ENCODE measurements at places on chromosomes 13 and 19.

DNA sequence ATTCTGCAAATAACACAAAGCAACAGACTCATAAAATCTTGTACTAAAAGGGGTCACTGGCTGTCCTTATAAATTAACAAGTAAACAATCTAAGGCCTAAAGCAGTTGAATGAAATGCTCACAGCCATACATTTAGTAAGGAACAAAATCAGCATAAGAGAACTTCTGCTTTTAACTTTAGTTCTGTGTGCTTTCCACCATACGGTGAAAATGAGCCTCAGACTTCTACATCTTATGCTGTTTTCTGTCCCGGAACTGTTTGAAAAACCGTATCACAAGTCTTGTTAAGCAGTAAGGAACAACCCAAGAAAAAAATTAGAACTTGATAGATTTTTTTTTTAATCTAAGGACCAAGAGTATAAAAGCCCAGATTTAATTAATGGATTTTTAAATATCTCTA, 549.1 kb upstream of the MIR17HG start:
- no peak for DNase-seq

DNA sequence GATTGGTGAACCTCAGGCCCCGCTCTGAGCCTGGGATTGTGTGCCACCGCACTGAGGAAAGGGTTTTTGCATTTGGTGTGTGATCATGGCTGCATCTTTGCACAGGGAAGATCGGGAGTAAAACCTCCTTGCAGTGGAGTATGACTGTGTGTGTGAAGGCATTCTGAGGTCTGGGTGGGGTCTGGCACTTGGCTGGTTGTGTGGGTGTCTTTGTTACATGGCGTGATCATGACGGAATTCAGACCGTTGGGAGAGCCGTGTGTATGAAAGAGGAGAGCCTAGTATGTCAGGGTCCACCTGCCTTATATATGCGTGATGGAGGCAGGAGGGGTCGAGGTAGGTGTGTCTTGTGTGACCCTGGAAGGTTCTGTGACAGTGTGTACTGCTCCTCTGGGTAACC, 740 bp upstream of the BEST2 start:
- DNase-seq, result no peak

DNA sequence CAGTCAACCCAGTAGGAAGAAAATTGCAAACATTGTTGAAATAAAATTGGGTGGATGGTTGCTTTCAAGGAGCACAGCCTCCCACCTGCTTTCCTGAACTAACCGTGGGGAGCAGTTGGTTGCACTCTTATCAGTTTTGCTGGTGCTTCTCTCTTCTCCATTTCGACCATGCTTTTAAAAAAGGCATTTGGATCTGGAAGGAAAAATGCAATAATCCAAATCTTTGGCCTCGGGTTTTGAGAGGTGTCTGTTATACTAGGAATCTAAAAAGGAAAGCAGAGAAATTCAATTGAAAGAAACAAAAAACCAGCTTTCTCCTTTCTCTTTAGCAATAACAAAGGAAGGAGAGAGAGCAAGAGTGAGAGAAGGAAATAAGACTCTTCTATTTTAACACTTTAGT, 113.6 kb upstream of the ARGLU1 start:
- DNase-seq, result no peak

DNA sequence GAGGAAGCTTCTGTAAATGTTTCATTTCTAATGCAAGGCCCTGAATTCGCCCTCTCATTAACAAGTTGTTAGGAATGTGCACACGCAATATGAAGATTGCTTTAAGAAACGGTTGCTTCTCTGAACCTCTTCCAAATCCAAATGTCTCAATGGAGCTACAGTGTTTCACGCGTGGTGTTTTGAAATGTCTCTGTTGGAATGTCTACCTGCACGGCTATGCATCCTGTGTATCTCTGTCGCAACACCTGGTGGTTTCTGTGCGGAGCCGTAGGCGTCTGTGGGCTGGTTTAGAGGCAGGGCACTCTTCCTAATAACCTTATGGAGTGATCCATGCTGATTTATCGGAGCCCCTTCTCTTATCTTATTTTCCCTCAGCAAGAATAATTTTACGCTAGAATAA, 1584.2 kb upstream of the SLC10A2 start:
- DNase-seq, result no peak

DNA sequence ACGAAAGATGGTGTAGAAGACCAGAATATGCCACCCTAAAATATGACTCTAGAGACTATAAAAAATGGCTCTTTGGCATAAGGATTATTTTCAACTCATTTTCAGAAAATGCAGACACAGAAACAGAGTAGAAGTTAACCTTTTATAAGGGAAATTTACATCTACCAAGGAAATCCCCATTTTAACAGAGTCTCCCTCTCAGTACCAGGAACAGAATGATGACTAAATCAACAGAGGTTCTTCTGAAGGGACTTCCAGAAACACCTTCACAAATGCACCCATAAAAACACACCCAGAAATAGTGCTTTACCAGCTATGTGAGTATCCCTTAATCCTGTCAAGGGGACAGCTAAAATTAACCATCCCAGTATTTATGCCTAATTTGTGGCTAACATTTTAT, 29.1 kb downstream of the PLPP2 start:
- DNase-seq, result no peak

DNA sequence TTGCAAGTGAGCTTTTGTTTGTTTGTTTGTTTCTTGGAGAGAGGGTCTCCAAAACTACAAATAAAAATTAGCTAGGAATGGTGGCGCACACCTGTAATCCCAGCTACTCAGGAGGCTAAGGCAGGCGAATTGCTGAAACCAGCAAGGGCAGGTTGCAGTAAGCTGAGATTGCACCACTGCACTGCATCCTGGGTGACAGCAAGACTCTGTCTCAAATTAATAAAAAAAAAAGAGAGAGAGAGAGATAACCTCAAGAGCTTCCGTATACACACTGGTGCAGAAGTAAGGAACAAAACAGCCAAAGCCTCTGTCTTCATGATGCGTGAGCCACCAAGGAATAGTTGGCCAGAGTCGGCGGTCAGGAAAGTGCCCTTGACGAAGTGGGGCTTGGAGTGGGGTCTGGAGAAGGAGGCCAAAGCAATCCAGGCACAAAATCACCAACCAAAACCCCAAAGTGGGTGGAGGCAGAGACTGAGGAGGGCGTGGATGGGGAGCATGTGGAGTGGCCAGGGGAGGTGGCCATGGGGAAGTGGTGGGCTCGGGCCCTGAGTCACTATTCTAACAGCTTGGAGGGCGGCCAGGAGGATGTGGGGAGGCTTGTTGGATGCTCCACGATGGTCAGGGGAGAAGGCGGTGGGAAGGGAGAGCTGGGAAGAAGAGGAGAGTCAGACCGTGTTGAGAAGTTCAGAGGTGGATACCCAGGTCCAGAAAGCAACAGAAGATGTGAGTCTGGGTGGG, 21.2 kb upstream of the TOMM40 start:
- peak; percentile 77 for DNase-seq

DNA sequence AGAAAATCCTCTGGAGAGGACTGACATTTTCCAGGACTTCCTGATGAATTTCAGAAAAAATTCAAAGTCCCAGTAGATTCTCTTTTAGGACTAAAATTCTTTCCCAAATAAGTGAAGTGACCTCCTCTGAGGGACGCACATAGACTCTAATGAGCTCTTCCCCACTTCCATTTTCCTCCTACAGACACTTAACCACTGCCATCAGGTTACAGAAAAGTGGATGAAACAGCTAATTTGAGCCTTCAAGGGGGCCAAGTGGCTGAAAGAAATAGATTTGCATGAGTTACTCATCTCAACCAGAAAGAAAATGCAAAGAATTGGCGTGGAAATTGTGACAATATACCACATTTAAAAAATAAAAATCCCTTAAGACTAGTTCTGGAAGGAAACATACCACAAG, 185.3 kb upstream of the EDNRB start:
- DNase-seq, result no peak

- peak; percentile 91 for DNase-seq
Measured at GRCh38 chr19:57191141-57192076, at the start of gene ZNF264. Gene ZNF264, plus strand, starts transcription at chr19:57191500. Its CDS starts 414 bp downstream, at chr19:57191914.

DNA sequence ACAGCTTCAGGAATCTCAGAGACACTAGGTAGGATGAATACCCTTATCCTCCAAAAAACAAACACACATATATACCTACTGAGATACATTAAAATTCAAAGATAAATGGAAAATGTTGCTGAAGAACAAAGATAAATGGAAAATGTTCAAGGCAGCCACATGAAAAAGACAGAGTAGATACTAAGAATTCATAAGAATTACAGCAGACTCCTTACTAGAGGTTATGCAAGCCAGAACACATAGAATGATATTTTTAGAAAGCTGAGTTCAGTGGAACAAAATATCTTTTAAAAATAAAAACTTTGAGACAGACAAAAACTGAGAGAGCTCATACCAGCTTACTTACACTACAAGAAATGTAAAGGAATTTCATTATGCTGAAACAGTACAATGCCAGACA, 35.6 kb downstream of the UCHL3 start:
- no peak for DNase-seq

DNA sequence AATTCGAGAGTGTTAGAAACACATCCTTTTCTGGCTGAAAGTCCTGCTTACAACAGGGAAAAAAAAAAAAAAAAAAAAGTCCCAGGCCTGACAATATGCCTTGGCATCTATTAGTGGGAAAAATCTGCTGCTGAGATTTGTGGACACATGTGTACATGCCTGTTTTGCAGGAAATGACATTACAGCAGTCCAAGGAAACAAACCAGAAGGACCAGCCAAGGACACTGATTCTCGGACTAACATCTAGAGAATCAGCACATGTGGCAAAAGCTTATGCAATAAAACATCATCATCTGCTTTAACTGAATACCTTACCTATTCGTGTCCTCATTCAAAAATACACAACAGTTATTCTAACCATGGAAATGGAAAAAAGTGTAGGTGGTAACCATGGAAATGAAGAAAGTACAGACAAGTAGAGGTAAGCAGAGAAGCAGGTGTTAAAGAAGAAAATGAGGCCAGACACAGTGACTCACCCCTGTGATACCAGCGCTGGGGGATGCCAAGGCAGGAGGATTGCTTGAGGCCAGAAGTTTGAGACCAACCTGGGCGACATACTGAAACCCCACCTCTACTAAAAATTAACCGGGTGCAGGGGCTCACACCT, 9.4 kb upstream of the DPY19L3 start:
- DNase-seq, result no peak

GRCh38 chr19:19579533-19580361, 38.7 kb downstream of the PBX4 start:
- DNase-seq, result no peak

GRCh38 chr19:48728911-48729664, 9.6 kb upstream of the MAMSTR start:
- DNase-seq, result peak; percentile 52

GRCh38 chr13:73754727-73755292, 379.4 kb downstream of the KLF12 start:
- DNase-seq, result peak; percentile 86

- DNase-seq, result no peak
Measured at GRCh38 chr19:10135551-10136334, 16.0 kb upstream of the EIF3G start.

DNA sequence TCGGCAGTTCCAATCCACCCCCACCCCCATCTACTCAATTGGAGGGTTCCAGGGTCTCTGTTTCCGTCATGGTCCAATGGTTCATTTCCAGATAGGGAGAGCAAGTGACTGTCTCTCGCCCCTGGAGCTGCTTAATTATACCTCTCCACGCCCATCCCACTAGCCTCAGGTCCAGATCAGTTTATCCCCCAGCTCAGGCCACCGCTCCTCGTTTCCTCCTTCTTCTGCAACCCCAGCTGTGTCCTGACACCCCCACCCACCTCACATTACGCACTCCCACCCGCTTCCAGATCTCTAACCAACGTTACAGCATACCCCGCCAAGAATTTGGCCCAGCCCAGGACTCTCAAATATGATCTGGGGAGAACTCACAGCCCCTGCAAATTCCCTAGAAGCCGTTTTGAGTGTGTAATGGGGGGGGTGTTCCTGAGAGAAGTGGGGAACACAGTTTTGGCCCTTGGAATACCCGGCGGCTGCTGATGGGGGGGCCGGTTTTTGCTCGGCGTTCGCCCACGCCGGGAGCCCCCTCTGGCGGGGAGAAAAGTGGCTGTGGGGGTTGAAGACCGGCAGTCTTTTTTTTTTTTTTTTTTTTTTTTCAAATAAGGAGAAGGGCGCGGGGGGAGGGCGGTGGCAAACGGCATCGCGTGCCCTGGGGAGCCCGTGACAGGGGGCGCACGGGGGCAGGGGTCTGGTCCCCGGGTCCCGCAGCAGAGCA, 1.7 kb upstream of the PDE4A start:
- DNase-seq, result peak; percentile 29

DNA sequence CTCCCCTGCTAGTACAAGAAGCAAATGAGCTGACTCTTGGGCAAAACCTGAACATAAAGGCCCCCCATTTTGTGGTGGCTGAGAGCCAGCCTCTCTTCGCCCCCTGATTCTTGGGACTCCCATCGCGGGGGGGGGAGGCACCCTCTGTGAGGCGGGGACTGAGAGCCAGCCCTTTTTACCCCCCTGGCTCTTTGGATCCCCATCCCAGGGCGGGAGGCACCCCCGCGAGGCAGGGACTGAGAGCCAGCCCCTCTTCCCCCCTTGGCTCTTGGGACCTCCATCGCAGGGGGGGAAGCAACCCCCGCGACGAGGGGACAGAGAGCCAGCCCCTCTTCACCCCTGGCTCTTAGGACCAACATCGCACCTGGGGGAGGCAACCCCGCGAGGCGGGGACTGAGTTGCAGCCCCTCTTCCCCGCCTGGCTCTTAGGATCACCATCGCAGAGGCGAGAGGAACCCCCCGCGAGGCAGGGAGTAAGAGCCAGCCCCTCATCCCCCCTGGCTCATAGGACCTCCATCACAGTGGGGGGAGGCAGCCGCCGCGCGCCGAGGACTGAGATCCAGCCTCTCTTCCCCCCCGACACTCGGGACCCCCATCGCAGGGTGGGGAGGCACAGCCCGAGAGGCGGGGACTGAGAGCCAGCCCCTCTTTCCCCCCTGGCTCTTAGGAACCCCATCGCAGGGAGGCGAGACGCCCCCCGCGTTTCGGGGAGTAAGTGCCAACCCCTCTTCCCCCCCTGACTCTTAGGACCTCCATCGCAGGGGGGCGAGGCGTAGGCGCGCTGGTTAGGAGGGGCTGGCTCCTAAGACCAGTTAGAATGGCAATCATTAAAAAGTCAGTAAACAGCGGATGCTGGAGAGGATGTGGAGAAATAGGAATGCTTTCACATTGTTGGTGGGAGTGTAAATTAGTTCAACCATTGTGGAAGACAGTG, 2428.4 kb upstream of the PCDH20 start:
- no peak for DNase-seq

GRCh38 chr19:43438291-43439031, 23.8 kb downstream of the TEX101 start:
- peak; percentile 15 for DNase-seq

GRCh38 chr19:43504426-43505185, at the start of gene PHLDB3:
Gene PHLDB3, minus strand, starts transcription at chr19:43504746. Its CDS starts 628 bp downstream, at chr19:43504118.
- no peak for DNase-seq

- DNase-seq, result no peak
Measured at GRCh38 chr19:10344780-10345179, 5.4 kb upstream of the ICAM3 start.

GRCh38 chr13:26457212-26457611, 100.3 kb upstream of the WASF3 start:
- no peak for DNase-seq

Measured in choroid plexus epithelial cell (primary cell).